ENCODE measurements at places on chromosomes 16 and 17.

DNA sequence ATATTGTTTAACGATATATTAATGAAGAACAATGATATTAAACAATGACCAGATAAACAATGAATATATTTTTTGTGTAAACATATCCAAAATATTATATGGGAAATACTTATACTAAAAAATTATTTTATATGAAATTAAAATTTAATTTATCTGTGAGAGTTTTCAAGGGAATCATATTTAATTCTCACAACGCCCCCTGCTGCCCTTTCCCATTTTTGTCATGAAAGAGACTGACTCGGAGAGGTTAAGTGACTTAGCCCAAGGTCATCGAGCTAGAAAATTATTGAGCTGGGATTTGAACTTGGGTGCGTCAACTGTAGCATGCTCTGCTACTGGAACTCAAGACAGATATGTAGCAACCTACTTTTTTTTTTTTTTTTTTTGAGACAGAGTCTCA, 7.2 kb upstream of the MYCBPAP start:
- no peak for DNase-seq

GRCh38 chr17:55654022-55654421, 68.6 kb downstream of the TMEM100 start:
- DNase-seq, result no peak

DNA sequence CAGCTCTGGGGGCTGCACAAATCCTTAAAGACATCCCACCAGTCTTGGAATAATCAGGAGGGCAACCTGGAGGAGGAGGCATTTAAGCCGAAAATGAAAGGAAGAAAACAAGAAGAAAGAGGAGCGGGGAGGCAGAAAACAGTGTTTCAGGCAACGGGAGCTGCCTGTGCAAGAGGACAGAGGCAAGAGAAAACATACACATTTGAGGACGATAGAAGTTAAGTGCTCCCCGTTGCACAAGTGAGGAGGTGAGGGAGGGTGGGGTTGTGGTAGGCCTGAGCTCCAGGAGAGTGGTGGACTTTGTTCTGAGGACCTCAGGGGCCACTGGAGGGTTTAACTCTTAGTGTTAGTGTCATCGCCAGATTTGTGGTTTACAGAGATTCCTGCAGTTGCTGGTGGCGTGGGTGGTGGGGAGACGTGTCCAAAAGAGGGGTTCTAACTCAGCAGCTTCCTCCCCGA, 27.6 kb upstream of the CIBAR2 start:
- DNase-seq, result no peak

GRCh38 chr17:66734186-66734943, 100.6 kb upstream of the CACNG5 start:
- DNase-seq, result no peak

GRCh38 chr17:70825321-70826125, 656.2 kb downstream of the KCNJ2 start:
- DNase-seq, result no peak

DNA sequence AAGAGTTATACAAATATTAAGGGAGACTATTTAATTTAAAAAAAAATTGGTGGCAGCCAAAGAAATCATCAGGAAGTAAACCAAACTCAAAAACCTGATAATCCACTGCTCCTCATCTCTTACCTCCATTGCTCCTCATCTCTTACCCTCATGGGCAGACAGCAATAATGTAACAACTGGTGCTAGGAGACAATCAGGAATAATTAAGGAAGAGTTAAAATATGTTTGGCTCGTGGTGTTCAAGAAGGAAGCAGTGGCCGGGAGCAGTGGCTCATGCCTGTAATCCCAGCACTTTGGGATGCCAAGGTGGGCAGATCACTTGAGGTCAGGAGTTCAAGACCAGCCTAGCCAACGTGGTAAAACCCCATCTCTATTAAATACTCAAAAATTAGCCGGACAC, 18.1 kb downstream of the ERN1 start:
- no peak for DNase-seq

DNA sequence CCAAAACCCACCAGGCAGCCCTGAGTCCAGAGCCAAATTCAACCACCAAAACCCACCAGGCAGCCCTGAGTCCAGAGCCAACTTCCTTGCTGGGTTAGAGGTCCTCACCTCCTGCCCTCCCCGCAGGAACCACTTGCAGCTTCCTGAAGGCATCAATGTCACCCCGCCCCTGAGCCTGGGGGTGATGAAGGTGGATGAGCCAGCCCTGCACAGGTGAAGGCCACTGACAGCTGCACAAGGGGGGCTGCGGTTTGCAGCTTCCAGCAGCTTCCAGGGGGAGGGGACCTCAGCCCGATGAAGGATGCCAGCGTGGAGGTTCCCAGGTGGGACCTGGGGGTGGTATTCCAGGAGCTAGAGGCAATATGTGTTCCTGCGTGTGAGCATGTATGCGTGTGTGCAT, 7.6 kb upstream of the CSNK1D start:
- DNase-seq, result no peak

- DNase-seq, result no peak
Observed at GRCh38 chr17:7631398-7632380, 1.8 kb downstream of the SHBG start.

DNA sequence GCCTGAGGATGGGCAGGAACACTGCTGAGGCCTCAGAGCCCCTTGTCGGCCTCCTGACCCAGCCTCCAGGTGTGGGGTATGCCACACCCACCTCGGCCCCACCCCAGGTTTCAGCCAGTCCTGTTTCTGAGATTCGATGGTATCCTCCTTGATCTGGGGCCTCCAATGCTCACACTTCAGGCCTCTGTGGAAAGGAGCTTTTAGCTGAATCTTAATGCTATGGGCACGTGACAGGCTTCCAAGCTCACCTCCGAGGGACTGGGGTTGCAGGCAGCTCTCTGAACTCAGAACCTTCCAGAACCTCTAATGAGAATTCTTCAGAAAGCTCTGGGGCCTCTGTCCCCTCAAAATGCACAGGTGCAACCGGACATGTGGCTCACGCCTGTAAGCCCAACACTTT, 54.8 kb downstream of the SCNN1B start:
- no peak for DNase-seq

- no peak for DNase-seq
Observed at GRCh38 chr16:87691686-87692079, 74.1 kb downstream of the KLHDC4 start.

DNA sequence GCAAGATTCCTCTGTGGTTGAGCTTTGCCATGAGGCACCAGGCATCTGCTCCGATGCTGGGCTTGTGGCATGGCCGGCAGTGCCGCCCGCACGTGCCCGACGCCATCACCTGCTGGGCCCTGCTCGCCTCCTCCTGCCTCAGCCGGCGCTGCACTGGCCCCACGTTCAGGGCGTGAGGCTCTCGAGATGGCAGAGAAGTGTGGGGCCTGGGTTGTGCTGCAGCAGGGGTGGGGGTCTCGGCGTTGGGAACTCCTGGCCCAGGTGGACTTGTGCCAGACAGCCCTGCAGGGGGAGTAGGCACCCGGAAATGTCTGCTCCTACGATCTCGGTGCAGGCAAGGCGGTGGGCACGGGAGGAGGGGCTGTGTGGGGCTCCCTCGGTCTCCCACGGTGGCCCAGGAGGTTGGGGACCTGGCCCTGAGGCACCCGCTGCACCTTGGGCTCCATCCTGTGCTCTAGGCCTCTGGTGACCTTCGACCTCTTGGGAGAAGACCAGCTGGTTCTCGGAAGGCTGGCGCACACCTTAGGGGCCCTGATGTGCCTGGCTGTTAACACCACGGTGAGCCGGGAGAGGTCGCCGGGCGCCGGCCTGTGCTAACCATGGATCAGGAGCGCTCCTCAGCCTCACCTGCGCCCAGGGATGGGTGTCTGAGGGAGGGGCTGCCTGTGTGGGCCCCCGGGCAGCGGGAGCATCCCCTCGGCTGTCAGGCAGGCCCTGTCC, 13.5 kb downstream of the TELO2 start:
- DNase-seq, result no peak

- DNase-seq, result no peak
Observed at GRCh38 chr17:51813784-51814174, 344.7 kb downstream of the CA10 start.

GRCh38 chr16:4032768-4033167, 83.5 kb downstream of the ADCY9 start:
- DNase-seq, result peak; percentile 6

- no peak for DNase-seq
Observed at GRCh38 chr16:89349947-89350633, 132.6 kb downstream of the ZNF778 start.

- peak; percentile 86 for DNase-seq
Observed at GRCh38 chr16:57045694-57046381, 46.5 kb upstream of the CPNE2 start.

- DNase-seq, result no peak
Observed at GRCh38 chr17:41844971-41845370, 7.3 kb downstream of the KLHL10 start.

- no peak for DNase-seq
Observed at GRCh38 chr17:69478916-69479315, 64.4 kb downstream of the MAP2K6 start.

GRCh38 chr16:77191259-77191969, 424 bp downstream of the MON1B start:
- DNase-seq, result no peak

- no peak for DNase-seq
Observed at GRCh38 chr16:55949518-55949917, 74.3 kb upstream of the CES5A start.

DNA sequence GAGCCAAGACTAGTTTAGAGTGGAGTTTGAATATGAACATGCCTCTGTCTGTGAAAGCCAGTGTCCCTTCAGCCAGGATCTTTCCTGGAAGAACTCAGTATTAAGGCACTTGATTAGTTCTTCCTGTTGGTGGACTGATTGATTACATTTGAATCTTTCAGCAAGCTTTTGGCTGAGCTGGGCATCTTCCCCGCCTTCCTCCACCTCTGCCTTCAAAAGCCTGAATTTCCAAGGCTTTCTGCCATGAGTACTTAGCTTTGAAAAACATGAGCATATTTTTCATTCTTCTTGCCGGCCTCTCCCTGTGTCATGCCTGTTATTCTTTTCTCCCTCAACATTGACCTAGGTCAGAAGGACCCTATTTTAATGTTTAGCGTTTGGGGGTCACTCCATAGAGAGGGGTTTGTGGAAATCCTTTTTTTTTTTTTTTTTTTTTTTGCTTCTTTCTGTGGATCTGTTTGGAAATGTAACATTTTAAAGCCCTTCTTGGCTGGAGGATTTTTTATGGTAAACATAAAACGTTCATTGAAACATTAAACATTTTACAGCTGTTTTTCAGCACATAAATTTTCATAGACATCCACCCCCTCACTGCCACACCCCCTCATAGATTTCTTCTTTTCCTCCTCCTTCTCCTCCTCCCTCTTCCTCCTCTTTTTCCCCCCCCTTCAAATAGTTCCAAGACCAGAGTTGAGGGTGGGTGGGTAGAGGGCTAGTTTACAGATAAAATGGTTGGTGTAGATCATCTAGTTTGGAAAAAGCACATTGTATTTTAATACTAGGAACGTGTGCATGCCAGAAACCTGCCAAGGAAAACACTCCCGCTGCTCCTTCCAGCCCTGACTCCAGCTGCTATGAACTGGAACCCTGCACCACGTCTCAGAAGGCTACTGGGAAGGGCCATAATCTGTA, 645.9 kb downstream of the WWOX start:
- no peak for DNase-seq

DNA sequence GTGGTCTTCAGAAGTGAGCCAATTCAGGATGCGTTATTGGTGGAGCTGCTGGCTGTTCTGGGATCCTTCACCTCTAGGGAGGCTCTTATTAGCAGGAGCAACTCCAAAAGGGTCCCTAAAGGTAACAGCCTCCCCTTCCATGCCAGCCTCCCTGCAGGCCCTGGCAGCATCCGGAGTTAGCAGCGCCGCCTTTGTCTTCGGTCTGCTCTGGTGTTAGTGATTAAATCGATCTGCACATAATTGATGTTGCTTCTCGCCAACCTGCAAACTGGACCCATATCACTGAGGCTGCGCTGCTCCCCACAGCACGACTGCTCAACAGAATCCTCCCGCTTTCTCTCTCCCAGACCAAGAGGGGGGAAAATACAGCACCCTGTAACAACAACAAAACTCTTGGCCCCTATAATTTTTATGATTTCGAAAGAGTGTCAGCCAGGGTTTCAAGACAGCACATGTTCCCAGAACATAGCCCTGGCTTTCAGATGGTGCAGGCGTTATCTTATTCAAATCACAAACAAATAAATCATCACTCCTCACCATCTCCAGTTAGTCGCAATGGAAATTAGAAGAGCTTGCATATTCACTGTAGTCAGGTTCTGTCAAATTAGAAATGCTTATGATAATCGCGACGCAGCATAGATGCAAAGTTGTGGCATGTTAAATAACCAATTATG, 76.0 kb downstream of the IRX3 start:
- DNase-seq, result no peak

DNA sequence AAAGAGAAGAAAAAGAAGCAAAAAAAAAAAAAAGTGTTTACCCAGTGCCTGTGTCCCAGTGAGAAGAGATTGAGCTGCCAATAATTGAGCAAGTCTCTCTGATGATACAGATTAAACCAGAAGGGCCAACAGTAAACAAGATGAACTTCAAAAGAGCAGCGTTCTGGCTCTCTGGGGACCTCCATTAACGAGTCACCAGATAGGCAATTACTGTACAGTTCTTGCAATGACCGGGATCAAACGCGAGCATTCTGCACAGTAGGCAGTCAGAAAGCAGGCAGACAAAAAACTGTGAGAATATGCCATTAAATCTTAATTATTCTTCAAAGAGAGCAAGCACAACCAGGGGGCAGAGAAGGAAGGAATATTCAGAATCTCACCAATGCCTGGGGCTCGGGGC, 626.1 kb downstream of the TMEM114 start:
- DNase-seq, result no peak

DNA sequence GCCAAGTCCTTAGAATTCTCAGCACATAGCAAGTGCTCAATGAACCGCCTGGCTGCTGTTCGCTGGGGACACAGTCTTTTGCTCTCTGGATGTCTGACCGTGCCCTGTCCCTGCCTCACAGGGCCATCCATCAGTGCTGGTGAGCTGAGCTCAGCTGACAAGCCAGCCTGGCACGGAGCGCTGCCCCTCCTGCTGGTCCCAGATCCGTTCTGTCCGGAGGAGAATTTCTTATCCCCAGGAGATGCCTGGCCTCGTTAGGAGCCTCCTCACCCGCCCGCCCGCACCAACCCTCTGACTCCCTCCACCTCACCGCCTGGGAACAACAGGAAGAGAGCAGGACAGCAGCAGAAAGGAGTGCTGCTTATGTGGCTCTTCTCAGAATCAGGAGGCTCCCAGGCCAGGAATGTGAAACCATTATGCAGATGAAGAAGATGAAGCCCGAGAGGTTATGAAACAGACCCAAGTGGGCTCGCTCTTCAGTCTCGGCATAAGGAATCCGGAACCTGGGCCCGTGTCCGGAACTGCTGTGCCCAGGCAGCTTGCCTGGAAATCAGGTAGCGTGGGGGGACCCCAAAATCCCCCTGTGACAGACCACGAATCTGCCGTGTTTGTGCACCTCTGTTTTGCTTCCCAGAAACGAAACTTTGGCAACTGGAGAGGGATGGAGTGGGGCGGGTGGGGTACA, 28.8 kb upstream of the RMI2 start:
- no peak for DNase-seq

Measured in stimulated activated naive B cell treated with anti-CD40 and anti-IgM and Interleukin-4, amounts not matched to agents 10 μg/mL and 1 μg/mL and 100 μg/mL, for 72 hours (primary cell).